HL-60 (cell line): ENCODE measurements at places on chromosomes 4 and X.

GRCh38 chrX:44708470-44708869 is 135.4 kb upstream of the DUSP21 start:
- no peak for DNase-seq

DNA sequence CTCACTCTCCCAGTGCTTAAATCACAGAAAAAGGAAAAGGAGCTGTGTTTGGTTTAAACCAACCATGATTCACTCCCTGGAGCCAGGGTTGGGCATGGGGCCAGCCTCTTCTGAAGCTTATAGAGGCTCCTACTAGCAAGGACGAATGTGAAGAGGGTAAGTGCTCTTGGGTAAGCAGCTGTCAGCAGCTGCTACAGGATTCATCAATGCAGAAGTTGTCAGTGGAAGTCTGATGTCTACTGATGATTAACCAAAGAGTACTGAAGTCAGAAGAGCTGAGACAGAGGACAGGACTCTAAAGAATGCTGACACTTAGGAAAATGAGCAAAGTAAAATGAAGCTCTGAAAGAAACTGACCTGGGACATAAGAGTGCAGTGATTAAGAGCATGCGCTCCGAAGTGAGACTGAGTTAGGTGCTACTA is 32.7 kb upstream of the JADE1 start:
- no peak for DNase-seq

DNA sequence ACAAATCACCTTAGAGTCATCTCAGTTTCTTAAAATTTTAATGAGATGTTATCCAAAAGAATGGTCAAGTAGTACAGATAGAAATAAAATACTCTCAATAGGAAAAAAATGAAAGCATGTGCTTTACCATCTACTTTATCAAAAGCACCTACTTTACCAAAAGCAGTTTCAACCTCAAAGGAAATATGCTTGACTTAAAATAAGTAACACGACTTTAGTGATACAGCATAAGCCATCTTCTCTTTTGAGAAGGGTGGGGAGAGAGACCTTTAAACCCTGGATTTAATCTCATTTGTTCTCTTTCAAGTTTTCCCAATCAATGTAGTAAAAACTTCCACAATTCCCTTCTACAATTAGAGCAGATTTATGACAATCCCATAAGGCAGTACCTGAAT is 26.5 kb downstream of the OTUD4 start:
- no peak for DNase-seq

GRCh38 chr4:139889901-139890300 is 224.3 kb downstream of the MGST2 start:
- no peak for DNase-seq

DNA sequence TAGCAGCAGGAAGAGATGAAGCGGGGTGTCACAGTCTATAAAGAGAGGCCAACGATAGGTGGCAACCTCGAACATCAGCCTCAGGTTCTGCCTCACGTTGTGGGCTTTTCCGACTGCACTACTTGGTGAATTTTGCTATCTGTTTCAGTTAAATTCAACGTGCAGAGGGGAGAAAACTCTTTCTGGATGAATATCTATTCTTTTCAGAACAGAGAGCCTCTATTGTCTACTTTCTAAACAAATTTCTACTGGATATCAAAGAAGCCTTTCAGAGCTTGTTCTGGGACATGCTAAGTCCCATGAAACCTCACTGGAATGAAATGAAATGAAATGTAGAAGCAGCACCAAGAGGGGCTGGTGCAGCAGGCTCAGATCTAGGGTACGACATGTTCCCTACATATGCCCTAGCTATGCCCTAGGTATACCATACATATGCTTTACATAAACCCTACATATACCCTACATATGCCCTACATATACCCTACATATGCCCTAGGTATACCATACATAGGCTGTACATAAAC is 116.5 kb upstream of the TRIM2 start:
- no peak for DNase-seq

GRCh38 chrX:77017093-77017492 is 430.1 kb upstream of the FGF16 start:
- DNase-seq = no peak

DNA sequence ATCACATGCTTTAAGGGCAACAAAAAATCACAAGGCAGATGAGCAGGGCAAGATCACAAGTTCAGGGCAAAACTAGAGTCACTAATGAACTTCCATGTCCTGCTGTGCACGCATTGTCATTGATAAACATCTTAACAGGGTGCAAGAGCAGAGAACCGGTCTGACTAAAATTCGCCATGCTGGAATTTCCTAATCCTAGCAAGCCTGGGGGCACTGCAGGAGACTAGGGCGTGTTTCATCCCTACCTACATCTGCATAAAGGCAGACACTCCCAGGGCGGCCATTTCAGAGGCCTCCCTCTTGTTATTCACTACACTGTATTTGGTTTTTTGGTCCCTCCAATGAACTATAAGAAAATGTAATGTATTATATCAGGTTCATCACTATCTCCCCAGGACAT is 203.6 kb downstream of the ARHGEF9 start:
- DNase-seq = no peak

DNA sequence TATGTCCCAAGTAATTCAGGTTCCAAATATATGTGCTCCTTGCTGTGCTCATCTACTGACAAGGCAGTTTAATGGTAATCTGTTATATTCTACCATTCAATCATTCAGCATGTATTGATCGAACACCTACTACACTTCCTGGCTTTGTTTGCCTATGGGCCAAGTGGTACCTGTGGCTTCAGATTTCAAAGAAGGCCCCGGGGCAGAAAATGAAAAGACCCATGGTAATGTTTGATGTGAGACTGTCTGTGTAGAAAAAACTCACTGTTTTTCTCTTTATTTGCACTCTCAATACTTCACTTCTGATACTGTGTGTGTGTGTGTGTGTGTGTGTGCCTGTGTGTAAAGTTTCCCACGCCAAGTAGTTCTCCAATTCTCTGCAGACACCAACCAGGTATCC is 61.0 kb upstream of the FRAS1 start:
- no peak for DNase-seq

GRCh38 chr4:173990869-173991210 is 292.6 kb downstream of the FBXO8 start:
- no peak for DNase-seq

GRCh38 chr4:153780221-153780620 is 8.7 kb downstream of the SFRP2 start:
- no peak for DNase-seq

- no peak for DNase-seq
Measured at GRCh38 chr4:102157984-102158383, 187.3 kb downstream of the SLC39A8 start.

- DNase-seq = no peak
Measured at GRCh38 chr4:143302536-143302935, 34.1 kb upstream of the GAB1 start.

- DNase-seq = no peak
Measured at GRCh38 chr4:19924761-19925160, 326.9 kb upstream of the SLIT2 start.

- no peak for DNase-seq
Measured at GRCh38 chr4:85933291-85933640, 426.6 kb downstream of the MAPK10 start.

- no peak for DNase-seq
Measured at GRCh38 chrX:122091571-122091970, 1044.2 kb downstream of the GLUD2 start.

GRCh38 chrX:103774070-103774642 is 2.5 kb upstream of the PLP1 start:
- no peak for DNase-seq

- DNase-seq = no peak
Measured at GRCh38 chr4:139625482-139625881, 40.1 kb upstream of the MGST2 start.

DNA sequence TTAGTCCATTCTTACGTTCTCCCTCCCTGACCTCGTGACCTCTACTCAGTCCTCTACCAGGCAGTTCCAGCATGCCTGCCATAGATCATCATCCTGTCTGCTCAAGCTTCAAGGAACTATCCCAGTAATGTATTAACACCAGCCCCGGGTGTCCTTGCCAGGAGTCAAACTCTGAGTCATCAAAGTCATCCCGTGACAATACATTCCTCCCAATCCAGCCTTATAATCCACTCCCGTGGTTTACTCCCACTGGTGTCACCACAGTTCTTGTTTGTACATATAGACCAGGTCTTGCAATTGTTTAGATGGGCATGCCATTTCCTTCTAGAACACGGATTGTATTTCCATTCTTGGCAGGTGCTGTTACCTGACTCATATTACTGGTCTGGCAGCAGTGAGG is 68.7 kb upstream of the TAB3 start:
- DNase-seq = no peak

DNA sequence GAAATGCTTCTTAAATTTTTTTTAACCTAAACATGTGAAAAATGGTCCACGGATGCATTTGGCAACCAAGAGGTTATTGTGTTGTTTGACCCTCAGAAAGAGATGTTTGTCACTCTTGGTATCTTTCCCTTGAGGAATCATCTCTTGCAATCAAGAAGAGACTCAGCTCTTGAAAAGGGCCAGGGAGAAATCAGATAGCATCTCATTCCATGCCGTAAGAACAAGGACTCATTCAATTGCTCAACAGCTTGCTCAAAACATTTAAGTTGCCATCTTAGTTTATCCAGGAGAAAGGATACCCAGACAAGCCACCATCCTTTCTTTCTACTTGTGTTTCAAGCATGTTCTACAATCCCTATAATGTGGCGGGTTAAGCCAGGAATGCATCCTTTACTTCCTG is 209.5 kb upstream of the LNX1 start:
- DNase-seq = no peak

- DNase-seq = no peak
Measured at GRCh38 chr4:25117716-25118472, 42.4 kb downstream of the SEPSECS start.

DNA sequence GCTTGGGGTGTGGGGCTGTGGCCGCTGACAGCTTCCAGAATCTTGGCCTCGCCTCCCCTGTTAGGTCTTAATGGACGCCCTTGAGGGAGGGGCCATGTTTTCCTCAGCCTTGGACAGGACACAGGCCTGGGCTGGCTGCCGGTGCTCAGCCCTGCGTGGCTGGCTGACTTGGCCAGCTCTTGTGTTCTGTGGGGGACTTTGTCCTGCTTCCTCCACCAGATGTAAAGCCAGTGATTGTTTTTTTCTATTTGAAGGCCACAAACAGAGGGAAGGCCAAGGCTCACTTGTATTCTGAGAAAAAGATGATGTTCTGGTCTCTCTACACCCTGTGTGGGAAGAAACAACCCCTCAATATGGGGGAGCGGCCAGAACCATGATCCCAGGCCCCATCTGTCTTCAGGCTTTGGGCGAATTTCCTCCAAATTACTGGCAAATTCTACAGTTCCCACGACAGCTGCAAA is 71.3 kb downstream of the HTRA3 start:
- DNase-seq = no peak

DNA sequence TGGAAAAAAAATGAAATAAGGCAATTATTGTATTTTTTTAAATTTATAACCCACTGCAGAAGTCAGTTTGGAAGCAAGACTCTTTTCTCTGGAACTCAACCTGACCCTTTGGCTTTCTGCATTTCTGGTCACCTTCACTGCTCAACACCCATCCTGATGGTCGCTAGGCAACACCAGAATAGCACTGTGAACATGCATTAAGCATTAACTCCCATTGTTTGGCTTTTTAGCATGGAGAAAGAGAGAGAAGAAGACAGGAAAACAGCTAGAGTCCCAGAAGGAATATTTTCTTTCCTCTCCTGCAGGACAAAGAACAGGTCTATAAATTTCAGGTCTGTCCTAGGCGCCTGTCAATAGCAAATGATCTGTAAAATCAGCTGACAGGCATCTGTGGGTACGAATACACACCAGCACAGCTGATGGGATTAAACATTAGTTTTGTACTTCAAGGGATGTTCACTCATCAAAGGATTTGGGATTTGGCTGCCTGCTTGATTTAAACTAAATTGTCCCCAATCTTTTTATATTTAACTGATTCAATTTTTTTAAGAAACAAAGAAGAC is 137.2 kb upstream of the ETNPPL start:
- no peak for DNase-seq

DNA sequence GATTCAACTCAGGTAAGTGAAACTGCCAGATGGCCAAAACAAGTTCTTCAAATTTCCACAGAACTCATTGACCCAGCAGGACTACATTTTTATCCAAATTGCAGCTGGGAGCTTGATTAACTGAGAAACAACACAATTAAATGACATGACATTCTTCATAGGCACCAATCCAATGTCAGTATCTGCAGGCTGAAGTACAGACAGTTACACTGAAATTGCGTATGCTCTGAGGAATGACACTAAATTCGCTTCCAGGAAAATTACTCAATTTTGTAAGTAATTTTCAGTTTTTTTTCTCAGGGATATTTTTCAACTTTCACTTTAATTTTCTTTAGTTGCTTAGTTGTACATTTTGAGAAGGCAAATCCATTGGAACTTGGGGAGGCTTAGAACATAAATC is 4.5 kb downstream of the C1GALT1C1 start:
- no peak for DNase-seq

- no peak for DNase-seq
Measured at GRCh38 chr4:58166490-58166889, 1056.3 kb upstream of the IGFBP7 start.

- no peak for DNase-seq
Measured at GRCh38 chr4:40750461-40751258, 905 bp downstream of the NSUN7 start.

DNA sequence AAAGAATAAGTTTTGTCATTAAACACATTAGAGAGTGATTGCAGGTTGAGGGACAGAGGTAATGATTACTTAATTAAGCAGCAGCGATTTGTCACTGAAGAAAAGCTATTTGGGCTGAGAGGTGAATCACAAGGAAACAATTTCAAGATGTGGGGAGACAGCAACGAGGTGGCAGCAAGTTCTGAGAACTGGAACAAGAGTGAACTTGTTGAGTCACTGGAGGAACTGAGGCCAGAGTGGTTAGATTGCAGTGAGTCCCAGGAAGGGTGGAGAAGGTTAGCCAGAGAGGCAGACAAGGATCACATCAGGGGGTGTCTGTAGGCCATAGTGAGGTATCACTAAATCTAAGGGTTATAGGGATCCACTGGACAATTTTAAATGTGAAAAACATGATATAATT is 57.9 kb upstream of the TMPRSS11A start:
- DNase-seq = no peak

DNA sequence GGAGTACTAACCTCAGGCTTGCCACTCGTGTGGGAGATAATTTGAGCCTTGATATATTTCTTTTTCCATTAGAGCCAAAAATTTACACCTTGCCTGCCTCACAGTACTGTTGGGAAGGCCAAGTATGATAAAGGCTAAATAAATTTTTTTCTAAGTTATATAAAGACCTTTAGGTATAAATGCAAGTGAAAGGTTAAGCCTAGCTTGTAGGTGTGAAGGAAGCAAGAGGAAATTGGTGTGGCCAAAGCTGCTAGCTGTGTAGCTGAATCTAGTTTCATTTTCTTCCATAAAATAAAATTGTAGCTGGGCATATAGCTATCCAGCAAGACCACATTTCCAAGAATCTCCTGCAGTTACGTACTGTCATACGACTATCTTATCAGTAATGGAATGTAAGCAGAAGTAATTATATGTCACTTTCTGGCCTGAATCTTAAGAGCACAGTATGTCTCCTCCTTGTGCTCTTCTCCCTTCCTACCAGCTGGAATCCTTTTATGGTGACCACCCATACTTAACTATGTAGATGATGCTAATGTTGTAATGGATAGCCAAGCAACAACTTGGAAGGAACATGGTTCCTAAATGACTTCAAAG is 14.3 kb upstream of the GABRE start:
- no peak for DNase-seq

- peak; percentile 10 for DNase-seq
Measured at GRCh38 chrX:51737091-51737490, 6.2 kb upstream of the GSPT2 start.
